Inflammatory macrophage treated with lipopolysaccharide for 1 hour (primary cell): ENCODE measurements at places on chromosomes 1 and 21.
A peak's percentile ranks its signal among the peaks of the same experiment; 100 is the strongest.

DNA sequence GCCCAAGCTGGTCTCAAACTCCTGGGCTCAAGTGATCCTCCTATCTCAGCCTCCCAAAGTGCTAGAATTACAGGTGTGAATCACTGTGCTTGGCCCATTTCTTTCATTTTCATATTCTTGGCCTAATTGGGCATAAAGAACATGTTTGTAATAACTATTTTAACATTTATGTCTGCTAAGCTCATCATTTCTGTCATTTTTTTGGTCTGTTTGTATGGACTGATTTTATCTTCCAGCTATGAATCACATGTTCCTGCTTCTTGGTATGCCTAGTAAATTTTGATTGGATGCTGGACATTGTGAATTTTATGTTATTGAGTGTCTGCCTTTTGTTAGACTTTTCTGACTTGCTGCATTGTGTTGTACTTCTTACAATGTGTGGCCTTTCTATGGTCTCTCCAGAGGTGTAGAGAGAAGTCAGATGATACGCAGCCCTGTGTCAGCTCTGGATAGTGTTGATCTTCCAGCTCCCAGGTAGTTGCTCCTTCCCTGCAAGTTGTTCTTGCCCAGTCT, 39.0 kb upstream of the PPM1J start:
- DNase-seq = no peak

GRCh38 chr1:34929853-34930701, 627 bp upstream of the DLGAP3 start:
- no peak for DNase-seq

DNA sequence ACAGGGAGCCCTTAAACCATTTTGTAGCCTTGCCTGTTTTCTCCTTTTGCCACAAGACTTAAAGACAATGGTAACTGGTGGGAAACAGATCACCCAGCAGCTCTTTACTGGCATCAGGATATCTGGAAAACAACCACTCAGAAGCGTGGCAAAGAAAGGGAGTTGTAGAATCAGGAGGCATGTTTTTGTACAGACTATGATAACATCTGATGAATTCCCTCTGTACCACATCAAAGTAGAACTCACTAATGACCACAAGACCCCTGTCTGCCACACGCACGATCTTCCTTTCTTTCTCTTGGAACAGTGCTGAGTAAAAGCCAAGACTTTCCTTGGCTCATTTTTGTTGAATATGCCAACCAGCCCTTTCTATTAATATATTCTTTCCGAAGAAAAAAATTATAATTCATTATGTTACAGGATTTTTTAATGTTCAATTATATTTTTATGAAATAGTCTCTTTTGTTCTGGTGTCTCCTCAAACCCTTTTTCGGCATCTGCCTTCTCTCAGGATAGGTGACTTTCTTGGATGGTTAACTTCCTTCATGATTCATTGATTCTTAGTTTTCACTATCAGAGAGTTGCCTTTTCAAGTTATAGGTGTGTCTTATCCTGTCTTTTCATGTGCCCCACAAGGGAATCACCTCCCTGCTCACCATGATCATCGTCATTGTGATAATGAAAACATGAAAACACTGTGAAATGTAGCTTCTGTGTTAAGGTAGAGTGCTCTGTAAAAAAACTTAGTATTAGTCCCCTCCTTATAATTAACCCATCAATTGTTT, 7.9 kb upstream of the PHGDH start:
- DNase-seq = no peak

DNA sequence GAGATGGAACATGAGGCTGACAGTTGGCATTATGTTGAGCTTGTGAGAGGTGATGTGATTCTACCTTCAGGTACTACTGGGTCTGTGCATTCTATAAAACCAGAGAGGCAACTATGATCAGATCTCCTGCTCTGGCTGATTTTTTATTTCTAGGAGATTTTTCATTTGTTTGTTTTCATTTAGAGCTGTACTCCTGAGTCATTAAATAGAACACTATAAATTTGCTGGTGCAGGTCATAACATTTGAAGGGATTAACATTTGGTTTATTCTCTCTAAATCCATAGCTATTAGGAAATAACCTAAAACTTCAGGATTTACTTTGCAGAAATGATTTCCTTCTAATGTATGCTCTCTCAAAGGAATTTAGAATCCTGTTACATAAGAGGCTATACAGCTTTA, 42.9 kb downstream of the MAGI3 start:
- no peak for DNase-seq

- no peak for DNase-seq
Measured at GRCh38 chr1:119001181-119002027, 13.3 kb upstream of the TBX15 start.

GRCh38 chr1:88697503-88697902, 13.4 kb downstream of the PKN2 start:
- DNase-seq = no peak

DNA sequence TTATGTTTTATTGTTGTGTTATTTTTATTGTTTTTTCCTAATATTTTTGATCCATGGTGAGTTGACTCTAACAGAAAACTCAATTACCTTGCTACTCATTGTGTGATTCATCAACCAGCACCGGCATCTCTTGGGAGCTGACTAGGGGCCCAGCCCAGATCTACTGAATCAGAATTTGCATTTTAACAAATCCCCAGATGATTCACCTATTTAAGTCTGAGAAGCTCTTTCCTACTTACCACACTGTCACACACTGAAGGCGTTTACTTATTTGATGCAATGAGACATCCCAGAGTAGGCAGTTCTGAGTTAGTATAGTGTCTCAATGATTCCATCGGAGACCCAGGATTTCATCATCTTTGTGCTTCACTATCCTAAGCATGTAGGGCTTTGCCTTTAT, 416.6 kb downstream of the RWDD3 start:
- DNase-seq = no peak

- DNase-seq = no peak
Measured at GRCh38 chr1:246815693-246816270, 91.6 kb downstream of the SCCPDH start.

- no peak for DNase-seq
Measured at GRCh38 chr1:82565546-82565945, 764.8 kb downstream of the ADGRL2 start.

- no peak for DNase-seq
Measured at GRCh38 chr1:147798731-147799130, 38.3 kb upstream of the GJA5 start.

DNA sequence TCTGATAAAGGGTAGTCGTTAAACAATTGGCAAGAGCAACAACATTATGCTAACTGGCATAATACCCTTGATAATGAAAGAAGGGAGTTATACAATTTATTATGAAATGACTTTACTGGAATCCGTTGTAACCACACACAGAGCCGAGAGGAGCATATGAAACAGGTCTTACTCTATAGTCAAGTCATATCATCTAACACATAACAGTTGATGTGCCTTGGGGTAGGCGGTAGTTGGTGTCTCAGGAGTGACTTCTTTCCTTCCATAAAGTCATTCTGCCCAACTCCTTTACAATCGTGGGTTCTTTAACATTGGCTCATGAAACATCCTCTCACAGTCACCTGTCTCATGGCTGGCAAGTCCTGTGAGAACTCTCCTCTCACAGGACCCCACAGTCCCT, 225.2 kb downstream of the LTN1 start:
- DNase-seq = no peak

GRCh38 chr1:157819896-157820295, at the start of gene FCRL1:
TSS of gene FCRL1 (minus strand) at chr1:157820120. CDS start at chr1:157820037, 83 bp downstream.
- DNase-seq = peak; percentile 36

DNA sequence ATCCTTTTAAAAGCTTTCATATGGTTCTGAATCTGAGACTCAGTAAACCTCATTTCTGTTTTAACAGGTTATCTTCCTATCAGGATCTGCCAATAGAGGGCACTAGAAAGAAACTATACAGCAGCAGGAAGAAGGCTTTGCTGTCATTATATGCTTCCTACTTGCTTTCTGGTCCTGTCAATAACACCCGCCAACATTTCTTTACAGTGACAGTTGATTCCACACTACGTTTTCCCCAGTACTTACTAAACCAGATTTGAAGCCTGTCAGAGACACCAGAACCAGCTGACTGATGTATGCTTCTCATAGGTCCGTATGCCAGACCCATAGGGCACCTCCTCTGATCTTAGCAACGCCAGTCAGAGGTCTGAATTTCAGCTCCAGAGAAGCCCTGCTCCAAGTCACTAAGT, 341.0 kb upstream of the NEGR1 start:
- peak; percentile 34 for DNase-seq

DNA sequence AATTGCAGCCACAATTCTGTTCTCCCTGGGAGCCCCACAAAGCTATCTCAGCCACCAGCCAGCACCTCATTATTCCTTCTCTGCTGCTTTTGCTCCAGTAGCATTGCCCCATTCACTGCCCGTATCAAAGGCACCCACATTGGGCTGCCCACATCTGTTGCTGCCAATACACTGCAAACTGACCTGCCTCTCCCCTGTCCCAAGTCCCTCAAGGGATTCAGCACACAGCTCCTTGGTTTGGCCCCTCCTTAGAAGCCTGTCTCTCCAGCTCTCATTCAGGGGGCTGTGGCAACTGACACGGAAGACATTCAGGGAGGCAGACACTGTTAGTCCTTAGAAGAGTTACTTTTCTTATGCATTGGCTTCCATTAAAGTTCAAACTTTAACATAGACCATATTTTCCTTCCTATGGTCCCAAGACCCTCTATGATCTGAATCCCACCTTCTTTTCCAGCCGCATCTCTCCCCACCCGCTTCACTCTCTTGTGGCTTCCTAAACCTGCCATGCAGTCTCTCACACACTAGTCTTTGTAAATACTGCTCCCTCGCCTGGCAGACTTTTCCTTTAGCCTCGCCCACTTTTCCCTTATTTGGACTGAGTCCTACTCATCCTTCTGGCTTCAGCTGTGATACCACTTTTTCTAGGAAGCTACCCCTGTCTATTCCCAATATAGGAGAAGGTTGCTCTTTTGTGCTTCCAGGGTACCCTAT, 19.3 kb upstream of the KLHDC8A start:
- no peak for DNase-seq

DNA sequence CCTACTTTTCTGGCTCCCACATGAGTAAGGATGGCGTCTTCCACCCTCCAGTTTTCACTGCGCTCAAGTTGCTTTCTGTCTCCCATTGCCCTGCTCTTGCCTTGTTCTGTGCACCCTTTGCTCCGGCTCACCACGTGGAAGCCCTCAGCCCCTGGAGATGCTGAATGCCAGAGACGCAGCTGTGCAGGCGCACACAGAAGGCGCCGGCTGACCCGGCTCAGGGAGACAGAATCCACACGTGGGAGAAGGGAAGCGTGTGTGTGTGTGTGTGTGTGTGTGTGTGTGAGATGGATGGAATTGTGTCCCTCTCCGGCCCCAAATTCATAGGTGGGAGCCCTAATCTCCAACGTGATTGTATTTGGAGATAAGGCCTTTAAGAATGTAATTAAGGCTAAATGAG, 118.2 kb upstream of the ERRFI1 start:
- DNase-seq = no peak

DNA sequence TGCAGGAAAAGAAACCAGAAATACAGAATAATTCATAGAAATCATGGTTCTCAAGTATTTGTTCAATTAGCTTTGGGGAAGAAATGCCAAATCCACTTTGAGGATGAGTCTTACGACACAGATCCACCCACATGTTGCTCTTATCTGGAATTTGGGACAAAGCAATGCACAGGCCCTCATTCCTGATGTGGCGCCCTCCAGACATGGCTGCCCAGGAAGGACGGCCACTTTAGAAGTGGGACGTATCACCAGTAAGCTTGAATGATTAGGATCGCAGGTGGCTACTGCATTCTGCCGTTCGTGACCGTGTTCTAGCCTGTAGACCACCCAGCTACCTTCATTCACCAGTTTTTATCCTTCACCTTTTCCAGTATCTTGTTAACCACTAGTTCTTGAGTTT, 20.1 kb upstream of the NCMAP start:
- no peak for DNase-seq

DNA sequence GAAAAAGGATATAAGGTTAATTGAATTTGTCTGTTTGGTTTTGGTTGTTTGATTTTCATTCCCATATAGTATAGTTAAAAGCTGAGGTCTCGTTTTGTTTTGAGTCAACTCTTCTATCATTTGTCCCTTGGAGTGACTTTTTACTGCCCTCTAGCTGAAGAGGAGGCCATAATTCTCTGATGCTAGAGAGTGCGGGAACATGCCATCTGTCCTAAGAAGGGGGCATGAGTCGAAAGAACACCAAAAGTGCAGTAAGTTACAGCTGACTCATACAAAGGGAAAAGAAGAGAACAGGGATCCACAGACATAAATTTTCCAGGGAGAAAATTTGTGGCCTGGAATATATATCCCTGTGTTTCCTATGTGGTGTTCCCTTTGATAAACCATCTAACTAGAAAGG, 4.1 kb downstream of the KRTAP21-3 start:
- no peak for DNase-seq

GRCh38 chr1:155326020-155326526, 5.4 kb downstream of the RUSC1 start:
- DNase-seq = no peak

- peak; percentile 67 for DNase-seq
Measured at GRCh38 chr1:84973498-84974334, 23.2 kb downstream of the MCOLN2 start.

DNA sequence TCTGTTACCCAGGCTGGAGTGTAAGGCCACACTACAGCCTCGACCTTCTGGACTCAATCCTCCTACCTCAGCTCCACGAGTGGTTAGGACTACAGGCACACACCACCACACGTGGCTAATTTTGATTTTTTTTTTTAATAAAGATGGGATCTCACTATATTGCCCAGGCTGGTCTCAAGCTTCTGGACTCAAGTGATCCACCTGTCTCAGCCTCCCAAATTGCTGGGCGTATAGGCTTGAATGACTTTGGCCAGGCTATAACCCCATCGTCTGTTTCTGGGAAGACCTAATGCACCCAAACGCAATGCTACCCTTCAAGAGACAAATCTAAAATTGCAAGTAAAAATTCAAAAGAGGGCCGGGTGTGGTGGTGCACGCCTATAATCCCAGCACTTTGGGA, 52.1 kb downstream of the DAP3 start:
- DNase-seq = no peak

DNA sequence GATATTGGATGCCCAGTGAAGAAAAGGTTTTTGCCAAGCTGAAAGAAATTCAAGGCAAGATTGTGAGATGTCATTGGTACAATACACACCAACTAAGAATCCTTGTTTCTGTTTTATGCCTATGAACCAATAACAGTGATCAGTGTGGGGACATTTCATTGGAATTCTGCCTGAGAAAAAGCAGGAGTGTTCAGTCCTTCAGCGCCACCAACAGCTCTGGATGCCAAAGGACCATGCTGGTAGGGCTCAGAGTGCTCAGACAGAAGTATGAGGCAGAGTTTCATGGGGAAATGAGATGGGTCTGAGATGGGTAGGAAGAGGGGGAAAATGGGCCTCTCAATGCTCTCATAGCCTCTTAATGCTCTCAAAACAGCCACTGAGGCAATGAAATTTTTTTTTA, 56.5 kb downstream of the GABPA start:
- no peak for DNase-seq

- peak; percentile 22 for DNase-seq
Measured at GRCh38 chr21:38420140-38420539, 78.1 kb downstream of the ERG start.

GRCh38 chr1:55235722-55236121, 20.6 kb upstream of the USP24 start:
- no peak for DNase-seq

DNA sequence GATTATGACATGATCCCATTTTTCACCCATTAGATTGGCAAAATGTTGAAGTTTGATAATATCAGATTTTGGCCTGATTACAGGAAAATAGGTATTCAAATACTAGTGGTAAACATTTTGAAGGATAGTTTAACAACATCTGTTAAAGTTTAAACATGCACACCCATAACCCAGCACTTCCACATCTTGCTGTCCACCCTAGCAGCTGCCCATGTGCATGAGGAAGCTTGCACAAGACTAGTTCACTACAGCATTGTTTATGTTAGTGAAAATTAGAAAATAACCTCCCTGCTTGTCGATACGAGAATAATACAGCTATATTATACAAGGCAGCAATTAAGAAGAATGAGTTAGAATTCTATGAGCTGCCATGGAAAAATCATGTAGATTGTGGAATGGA, 127.6 kb downstream of the C1orf21 start:
- DNase-seq = no peak
